ENCODE measurements at places on chromosomes 1 and 21. TPM values are rescaled to one million over a fixed set of nuclear protein-coding genes. Genes with fewer than 3 reads are reported as not detected.

DNA sequence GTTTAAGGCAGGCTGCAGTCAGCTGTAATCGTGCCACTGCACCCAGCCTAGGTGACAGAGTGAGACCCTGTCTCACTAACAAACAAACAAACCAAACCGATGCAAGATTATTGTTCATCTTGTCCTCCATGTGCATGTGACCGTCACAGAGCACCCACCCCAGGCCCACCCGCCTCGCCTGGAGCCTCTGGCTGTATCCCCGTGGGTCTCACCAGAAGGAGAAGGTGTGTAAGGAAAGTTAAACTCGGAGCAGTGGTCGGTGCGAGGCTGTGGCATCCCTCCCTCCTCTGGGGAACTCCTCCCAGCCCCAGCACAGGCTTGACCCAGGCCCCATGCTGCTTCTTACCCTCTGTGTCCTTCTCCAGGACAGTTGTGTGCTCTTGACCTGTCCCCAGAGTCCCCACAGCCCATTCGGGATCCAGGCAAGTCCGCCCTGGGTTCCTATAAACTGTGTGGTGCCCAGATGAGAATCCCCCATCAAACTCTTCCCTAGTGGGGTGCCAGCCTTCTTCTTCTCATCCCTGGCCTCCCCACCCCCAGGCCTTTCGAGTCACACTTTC, 318.4 kb downstream of the AJAP1 start:
- DNase-seq = no peak

DNA sequence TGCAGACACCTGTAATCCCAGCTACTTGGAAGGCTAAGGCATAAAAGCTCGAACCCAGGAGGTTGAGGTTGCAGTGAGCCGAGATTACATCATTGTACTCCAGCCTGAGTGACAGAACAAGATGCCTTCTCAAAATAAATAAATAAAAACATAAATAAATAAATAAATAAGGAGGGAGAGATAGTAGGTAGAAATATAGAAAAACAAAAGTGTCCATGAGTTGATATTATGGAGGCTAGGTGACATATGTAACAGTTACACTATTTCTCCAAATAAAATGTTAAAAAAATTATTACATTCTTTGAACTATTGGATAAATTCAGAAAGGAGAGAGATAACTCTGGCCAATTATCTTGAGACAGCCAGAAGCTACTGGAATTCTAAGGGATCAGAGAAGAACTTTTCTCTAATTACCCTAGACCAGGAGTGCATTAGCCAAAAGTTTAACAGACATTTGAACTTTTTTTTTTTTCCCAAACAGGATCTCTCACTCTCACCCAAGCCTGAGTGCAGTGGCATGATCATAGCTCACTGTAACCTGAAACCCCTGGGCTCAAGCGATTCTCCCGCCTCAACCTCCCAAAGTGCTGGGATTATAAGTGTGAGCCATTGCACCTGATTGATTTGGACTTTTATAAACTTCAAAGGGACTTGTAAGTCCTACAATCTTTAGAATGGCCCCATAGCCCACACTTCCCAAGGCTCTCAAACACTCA, 17.6 kb downstream of the SYNJ1 start:
- no peak for DNase-seq

- DNase-seq = no peak
These were observed 79.2 kb downstream of the RNF220 start for GRCh38 chr1:44484155-44484688.

GRCh38 chr1:98457248-98457647, 204.3 kb upstream of the SNX7 start:
- DNase-seq = no peak

DNA sequence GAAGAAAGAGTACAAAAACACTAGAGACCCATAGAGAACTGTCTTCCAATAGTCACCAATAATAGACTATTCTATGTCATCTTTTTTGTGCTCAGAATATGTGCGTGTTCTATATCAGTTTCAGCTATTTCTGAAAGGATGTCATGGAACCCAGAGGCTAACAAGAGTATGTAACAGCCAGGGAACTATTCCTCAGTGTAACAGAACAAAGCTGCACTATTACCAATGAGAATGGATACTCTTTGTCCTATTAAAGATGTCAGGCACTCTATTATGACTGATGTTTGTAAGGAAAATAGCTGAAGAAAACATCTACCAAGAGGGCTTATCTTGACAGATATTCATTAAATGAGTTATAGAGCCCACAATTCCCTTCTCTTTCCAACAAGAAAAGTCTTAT, 8.6 kb upstream of the LRRC8C start:
- no peak for DNase-seq

DNA sequence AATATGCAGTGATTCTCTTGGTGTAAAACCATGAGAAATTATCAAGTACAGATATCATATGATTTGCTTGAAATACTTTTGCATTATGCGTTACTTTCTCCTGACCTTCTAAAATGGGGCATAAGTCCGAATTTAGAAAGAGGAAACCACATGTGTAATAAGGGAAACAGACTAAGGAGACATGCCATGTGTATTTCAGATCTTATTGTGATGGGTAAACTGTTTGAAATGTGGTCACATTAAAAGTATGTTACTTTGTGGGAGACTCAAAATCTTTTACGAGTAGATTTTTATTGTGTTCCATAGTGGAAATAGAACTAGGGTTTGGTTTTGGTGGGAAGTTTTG, 173.0 kb downstream of the NFIA start:
- no peak for DNase-seq

GRCh38 chr1:212621043-212621948, 12.7 kb downstream of the ATF3 start:
- no peak for DNase-seq

Gene C2CD4D
- total RNA-seq = 0.17 TPM

Gene ZNF644
- total RNA-seq = 44.7 TPM

Gene KIF2C
- total RNA-seq = 1.6 TPM

Gene KANK4
- total RNA-seq = 0.09 TPM

Gene PDE4DIP
- 1,463 TPM for total RNA-seq

Gene HCRTR1
- total RNA-seq = 0.37 TPM
